AML-193 (cell line): ENCODE measurements at places on chromosomes 2 and 18.

DNA sequence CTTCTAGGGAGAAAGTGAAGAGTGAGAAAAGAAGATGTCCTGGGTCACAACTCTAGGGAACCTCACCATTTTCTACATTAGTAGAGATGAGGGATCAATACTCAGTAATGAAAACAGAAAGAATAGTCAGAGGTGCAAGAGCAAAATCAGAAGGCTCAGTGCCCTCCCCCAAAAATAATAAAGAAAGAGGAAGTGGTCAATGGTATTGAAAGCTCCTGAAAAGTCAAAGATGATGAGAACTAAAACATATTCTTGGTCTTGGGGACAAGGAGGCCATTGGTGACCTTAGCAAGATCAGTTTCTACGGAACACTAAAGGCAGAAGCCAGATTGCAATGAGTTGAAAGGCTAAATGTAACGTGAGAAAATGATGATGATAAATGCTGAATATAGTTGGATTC is 24.5 kb upstream of the MYO1B start:
- DNase-seq = no peak

DNA sequence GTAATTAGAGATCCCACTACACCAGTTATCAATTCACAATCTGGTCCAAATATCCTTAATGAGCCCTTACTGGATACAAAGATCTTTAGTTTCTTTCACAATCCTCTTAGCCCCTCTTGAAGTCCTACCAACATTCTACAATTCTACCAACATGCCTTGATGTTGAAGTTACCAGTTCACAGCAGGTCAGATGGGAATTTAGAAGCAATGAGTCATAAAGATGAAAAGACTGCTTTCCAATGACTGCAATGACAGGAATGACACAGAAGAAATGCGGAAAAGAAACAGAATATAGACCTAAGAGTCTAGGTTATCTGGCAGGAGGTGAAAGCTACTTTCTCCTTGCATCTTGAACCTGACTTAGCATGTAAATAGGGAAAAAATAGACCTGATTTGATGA is 24.5 kb downstream of the RTTN start:
- DNase-seq = no peak

- no peak for DNase-seq
Observed at GRCh38 chr18:62485684-62486083, 37.1 kb upstream of the ZCCHC2 start.

- DNase-seq = no peak
Observed at GRCh38 chr2:49359721-49360406, 205.5 kb upstream of the FSHR start.

- DNase-seq = no peak
Observed at GRCh38 chr2:150885236-150885635, 376.4 kb downstream of the RBM43 start.

DNA sequence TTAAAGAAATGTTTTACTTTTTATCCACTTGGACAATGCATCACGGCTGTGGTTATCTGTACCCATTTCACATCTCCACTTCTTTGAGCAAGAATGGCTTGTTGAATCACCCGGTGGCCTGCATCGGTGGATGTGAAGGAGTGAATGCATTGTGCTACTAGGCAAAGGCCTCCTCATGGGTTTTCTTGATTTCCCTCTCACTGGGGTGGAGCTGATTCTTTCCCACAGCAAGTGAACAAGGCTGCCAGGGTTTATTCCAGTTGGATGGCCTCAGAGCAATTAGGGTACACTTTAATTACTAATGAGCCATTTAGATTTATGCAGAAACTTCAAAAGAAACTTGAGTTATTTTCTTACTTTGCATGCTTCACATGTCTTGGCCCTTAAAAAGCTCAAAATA is 387.1 kb downstream of the RND3 start:
- no peak for DNase-seq

- DNase-seq = no peak
Observed at GRCh38 chr2:151781642-151782041, 46.6 kb downstream of the ARL5A start.

DNA sequence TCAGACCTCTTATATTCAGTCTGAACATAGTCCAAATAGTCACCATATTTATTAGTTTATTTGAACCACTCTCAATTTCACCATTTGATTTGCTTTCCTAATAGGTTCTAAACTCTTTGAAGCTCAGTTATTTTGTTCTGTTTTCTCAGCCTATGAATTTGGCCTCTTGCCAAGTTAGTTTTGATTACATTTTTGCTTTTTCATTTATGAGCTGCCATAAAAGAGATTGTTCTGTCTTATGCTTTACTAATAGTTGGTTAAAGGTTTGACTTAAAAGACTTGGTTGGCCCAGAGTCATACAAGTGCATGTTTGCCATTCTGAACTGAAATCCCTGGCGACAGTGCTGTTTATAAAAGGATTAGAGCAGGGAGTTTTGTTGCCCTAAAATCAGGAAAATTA is 85.9 kb upstream of the RANBP2 start:
- no peak for DNase-seq
